ENCODE measurements at places on chromosomes 11 and 22.

DNA sequence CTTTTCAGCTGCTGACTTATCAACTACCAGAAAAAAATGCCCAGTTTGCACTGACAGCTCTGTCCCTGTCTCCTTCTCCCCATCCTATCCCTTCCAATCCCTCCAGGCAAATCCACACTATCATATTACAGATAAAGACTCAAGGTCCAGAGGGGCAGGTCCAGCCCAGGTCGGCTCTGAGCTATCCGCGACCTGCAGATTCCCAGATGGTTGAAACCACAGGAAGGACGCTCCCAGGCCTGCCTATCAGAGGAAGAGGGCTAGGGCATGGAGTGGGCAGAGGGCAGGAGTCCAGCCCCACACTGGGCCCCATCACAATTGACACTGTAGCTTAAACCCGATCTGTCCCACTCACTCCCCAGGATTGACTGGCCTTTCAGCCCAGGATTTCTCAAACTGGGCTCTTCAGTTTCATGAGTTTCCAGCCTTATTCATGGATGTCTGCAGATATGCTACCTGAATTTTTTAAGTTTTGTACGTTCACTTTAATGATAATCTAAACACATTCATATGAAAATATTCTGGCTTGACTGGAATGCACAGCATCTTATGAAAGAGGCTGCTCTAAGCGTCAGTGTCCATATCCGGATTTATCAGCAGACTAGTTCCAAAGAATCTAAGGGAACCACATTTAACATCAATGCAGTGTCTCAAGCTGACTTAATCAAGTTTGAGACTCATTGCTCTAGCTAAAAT lies 16.4 kb upstream of the FCHSD2 start:
- DNase-seq: no peak

- no peak for DNase-seq
Measured at GRCh38 chr11:45278714-45279113, 7.4 kb downstream of the SYT13 start.

- DNase-seq: peak; percentile 9
Measured at GRCh38 chr11:68031144-68031464, 623 bp downstream of the NDUFS8 start.

GRCh38 chr11:70247710-70248072 lies 22.8 kb upstream of the PPFIA1 start:
- DNase-seq: no peak

DNA sequence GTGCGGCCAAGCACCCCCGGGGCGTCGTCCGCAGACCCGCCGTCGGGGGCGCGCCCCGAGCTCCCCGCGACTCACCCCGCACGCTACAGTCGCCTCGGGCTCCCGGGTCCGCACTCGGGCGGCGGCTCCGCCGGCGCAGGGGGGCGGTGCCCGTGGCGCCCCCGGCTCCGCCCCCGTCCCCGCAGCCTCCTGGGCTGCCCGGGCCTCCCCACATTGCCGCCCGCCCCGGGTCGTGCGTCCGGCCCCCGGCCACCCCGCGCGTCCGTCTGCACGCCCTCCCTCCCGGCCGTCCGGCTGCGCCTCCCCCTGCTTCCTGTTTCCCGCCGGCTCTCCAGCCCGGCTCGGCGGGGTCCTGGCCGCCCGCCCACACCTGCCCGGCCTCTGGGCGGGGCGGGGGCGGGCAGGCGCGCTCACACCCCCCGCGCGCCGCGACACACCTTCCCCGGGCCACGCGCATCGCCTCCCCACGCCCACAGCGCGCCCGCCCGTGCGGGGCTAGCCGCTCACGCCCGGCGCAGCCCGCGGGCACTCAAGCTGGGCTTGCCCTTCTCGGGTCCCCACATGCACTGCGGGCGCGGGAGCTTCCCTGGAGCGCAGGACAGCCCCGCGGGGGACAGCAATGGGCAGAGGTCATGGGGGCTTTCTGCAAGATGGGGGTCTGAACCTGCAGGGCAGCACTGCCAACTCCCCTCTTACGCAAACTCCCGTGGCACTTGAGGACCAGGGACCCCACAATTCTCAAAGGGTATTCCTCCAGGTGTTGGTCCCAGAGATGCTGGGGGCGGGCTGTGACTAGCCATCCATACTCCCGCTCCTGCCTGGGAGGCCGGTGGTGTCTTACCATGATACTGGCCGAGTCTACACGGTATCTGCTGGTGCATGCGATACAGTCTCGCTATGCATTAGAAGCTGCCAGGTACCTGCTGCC lies at the start of gene CARD10:
CARD10 (minus strand) TSS at position 148 of the 928 bp plus-strand sequence. CDS start 215 bp downstream, outside the sequence.
- DNase-seq: no peak

DNA sequence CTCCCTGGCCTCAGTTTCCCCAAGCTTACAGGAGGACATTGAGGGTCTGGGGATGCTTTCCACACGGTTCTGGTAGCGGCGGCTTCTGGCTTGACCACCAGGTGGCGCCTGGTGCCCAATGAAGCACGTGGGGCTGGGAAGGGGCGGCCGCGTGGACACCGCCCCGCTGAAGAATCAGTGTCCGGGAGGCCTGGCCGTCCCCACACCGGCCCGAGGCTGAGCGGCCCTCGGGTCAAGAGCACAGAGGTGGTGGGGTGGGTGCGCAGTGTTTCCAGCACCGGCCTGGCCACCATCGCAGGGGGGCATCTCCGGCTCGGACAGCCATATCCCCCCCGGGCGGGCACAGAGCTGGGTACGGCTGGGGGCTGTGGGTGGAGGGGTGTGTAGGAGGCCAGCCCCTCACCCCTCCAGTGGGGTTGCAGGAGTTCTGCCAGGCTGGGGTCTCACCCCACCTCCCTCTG lies 27.8 kb upstream of the PPARA start:
- peak; percentile 60 for DNase-seq

DNA sequence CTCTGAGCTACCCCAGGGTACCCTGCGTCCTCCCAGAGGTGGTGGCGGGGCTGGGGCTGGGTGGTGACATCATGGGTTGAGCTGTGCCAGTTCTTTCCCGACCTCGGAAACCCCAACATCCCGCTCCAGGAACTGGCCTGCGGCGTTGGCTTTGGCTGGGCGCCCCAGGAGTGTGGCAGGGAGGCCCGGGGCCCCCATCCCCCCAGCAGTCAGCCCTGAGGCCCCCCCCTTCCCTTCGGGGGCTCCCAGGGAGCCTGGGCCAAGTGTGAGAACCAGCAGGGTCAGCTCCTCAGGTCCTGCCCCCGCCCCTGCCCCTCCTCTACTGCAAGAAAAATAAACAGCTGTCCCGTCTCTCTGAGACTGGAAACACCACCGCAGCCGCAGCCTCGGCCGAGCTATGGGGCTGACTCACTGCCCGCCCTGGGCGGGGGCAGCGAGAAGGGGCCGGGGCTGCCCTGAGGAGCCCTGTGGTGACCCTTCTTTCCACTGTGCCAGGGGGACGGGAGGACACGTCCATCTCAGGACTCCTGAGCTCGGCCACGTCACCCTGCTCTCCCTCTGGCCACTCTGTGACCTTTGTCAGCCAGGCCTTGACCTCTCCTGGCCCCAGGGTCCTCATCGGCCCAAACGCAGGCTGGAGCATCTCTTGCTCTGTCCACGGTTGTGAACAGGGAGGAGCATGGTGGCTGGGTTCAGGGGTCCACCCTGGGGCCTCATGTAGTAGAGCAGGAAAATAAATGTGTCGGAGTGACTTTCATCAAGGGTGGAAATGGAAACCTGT lies 73.4 kb downstream of the WNT7B start:
- no peak for DNase-seq

DNA sequence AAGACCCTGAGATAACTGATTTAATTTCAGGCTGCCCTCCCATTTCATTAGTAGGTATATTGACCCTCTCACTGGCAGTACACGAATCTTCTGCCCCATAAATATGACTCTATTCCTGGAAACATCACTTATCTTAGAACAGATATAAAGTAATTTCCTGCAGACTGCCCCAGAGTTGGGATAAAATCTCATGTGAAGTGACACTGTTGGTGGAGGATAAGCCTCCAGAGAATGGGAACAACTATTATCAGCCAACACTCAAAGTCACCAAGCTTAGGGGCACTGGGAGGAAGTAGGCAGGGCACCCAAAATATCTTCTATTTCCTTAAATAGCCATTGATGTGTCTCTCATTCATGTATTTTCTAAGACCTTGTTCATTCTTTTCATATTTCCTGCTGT lies 8.2 kb downstream of the OR51B5 start:
- no peak for DNase-seq

DNA sequence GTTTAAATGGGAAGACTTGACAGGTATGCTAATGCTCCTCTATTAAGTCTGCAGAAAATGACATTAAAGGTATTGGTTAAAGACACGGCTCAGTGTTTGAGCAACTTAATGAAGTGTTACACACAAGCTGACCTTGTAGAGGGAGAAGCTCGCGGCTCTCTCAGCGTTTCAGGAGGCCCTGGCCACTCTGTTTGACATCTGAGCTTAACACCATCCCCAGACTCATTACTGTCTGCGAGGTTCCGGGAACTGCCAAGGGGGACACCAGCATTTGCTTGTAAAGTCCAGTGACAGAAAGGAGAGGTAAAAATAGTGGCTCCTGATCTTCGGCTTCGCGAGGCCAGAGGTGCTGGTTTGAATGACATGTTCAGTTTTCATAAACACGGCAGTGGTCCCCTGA lies 540.7 kb upstream of the CADM1 start:
- DNase-seq: no peak

DNA sequence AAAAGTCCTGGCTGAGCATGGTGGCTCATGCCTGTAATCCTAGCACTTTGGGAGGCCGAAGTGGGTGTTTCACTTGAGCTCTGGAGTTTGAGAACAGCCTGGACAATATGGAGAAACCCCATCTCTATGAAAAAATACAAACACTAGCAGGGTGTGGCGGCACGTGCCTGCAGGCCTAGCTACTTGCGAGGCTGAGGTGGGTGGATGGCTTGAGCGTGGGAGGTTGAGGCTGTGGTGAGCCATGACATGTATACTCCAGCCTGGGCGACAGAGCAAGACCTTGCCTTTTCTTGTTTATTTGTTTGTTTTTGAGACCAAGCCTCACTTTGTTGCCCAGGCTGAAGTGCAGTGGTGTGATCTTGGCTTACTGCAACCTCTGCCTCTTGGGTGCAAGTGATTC lies 8.1 kb upstream of the CRY2 start:
- DNase-seq: no peak

- DNase-seq: no peak
Measured at GRCh38 chr11:110028921-110029320, 64.3 kb upstream of the ZC3H12C start.

- DNase-seq: no peak
Measured at GRCh38 chr11:108368134-108368533, 99.2 kb downstream of the C11orf65 start.

GRCh38 chr11:130616573-130616972 lies 168.1 kb downstream of the ADAMTS15 start:
- DNase-seq: no peak

DNA sequence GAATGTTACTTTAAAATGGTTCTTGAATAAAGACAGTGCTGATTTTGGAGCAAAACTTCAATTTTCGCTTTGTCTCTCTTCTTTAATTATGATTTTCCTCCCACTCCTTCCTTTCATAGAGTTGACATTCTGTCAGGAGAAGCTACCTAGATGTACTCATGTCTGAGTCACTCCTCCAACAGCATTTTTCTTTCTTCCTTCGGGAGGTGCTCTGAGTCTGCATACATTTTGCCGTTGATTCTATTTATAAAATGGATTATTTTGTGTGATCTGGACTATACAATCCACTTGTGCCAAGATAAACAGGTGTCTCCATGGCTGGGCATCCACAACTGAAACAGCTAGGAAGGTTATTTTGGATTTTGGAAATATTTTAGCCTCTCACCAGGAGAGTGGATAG lies 588.3 kb upstream of the ANO5 start:
- DNase-seq: no peak

DNA sequence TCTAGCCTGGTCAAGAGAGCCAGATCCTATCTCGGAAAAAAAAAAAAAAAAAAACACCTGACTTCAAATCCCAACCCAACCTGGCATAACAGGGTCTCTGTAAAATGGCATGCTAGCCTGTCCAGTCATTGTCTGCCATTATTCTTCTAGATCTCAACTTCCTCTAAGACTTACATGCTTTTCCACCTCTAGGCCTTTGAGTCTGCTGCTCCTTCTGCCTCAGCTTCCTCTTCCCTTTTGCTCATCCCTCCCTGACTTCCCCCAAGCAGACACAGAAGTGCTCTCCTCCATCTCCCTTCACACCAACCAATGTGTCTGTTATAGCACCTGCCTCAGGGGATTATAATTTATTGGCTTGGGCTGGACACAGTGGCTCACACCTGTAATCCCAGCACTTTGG lies 7.8 kb downstream of the STK33 start:
- no peak for DNase-seq

GRCh38 chr22:40484906-40485669 lies 114.7 kb downstream of the SGSM3 start:
- no peak for DNase-seq

DNA sequence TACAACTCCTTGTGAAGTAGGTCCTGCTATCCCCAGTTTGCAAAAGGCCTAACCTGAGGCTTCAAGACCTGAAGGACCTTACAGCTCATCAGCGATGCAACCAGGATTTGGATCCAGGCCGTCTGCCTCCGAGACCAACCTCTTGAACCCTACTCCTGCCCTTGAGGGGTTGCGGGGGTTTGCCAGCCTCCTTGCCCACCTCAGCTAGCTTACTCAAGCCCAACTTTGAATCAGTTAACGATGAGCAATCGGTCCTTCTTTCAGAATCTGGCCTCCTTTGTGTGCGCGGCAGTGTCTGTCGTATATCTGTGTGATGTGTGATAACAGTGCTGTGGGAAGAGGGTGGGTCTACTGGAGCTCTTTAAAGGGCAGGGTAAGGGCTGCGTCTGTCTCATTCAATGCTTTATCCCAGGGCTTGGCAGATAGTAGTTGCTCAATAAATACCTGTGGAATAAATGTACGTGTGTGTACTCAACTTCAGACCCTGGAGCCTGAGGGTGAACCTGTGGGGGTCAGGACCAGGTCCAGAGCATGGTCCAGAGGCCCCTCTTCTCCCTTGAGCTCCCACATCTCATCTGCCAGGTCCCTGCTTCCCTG lies 3.2 kb downstream of the CHRM1 start:
- DNase-seq: no peak

GRCh38 chr22:42976217-42976933 lies 38.6 kb downstream of the PACSIN2 start:
- DNase-seq: no peak

DNA sequence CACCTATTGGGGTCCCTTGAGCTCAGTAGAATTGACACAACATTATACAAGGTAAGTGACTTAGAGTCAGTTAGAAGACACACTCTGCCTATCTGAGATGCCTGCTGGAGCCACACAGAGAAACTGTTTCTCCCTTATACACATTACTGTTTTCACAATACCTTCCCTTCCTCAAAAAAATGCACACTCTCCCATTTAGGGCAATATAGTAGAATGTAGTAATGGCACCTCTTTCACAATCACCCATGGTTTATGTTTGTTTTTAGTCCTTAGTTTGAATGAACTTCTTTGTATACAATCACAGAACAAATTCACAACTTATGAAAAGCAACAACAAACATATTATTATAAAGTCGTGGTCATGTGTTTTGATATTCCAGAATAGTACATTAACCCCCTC lies 14.3 kb downstream of the OR52H1 start:
- no peak for DNase-seq

DNA sequence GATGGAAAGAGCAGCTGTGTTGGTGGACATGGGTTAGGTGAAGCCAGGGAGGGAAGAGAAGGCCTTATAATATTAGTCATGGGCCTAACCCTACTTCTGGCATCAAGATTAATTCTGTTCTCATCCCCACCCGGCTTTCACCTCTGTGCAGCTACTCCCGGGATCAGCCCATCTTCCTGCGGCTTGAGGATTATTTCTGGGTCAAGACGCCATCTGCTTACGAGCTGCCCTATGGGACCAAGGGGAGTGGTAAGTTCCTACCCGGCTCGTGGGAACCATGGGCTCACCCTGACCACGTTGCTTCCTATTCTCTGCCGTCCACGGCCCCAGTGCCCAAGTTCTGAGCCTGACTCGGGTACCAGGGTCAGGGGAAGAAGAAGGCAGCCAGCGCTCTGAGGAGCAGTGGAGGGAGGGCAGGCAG lies 51.6 kb downstream of the ST3GAL4 start:
- DNase-seq: no peak
